ENCODE measurements at places on chromosomes 3 and 15. TPM values are rescaled to one million over a fixed set of nuclear protein-coding genes. Genes with fewer than 3 reads are reported as not detected.

Gene C15orf62
- 0.76 TPM for total RNA-seq

GRCh38 chr3:72115307-72115706, 330.4 kb upstream of the PROK2 start:
- H3K36me3 ChIP-seq: no peaks in the 10 kb centered on the region
- peaks cover 14% of the 10 kb centered on the region for H3K27me3 ChIP-seq
- DNase-seq: no peak
- no peak overlapping the region for H3K27ac ChIP-seq

DNA sequence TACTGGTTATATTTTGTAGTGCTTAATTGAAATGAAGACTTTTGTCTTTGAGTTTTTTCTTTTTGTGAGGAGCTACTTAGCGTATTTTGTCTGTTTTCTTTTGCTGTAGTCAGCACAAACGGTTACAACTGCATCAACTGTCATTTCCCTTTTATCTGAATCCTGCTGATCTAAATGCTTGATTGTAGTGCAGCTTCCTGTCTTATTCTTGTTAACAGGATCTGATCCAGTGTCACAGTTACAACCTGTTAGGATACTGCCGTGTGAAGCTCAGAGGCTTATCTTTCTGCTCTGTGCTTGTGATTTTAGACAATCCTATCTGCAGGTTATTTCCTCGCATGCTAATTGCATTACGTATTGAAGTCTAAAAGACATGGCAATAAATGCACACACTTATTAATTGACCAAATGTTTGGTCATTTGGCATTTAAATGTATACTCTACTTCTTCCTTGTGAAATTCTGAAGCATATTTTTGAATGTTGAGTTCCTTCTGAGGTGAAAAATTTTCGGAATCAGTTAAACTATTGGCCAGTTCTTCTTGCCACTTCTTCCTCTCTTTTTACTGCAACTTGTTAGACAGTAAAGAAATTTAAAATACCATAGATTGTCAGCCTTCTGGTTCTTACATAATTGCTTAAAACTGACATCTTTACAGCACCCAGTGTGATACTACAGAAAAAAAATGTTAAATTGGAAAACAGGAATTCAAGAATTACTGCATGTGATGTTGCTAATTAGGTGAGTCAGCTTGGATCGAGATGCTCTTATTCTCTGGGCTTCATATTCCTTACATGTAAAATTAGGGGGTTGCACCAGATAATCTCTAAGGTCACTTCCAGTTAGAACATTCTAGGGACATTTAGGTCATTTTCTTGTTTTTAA, 168.2 kb downstream of the MBNL1 start:
- peaks cover 69% of the 10 kb centered on the region for H3K36me3 ChIP-seq
- peaks cover 38% of the 10 kb centered on the region for H3K4me1 ChIP-seq
- H3K4me3 ChIP-seq: no peak overlapping the region
- DNase-seq: no peak

Gene MOBP
- 0.14 TPM for total RNA-seq

DNA sequence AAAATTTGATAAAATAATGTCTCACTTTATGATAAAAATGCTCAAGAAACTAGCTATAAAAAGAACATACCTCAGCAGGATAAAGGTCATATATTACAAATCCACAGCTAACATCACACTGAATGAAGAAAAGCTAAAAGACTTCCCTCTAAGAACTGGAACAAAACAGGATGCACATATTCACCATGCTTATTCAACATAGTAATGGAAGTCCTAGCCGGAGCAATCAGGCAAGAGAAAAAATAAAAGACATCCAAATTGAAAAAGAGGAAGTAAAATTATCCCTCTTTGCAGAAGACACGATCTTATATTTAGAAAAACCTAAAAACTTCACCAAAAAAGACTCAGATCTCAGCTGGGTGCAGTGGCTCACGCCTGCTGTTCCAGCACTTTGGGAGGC, 34.0 kb downstream of the SENP7 start:
- H3K4me3 ChIP-seq: no peak overlapping the region
- no peak for DNase-seq
- H3K27me3 ChIP-seq: no peaks in the 10 kb centered on the region
- H3K36me3 ChIP-seq: peaks cover 70% of the 10 kb centered on the region

GRCh38 chr3:50189274-50189673, 2.1 kb upstream of the GNAT1 start:
- H3K4me3 ChIP-seq: no peak overlapping the region
- H3K27ac ChIP-seq: no peak overlapping the region
- peaks cover 2% of the 10 kb centered on the region for H3K4me1 ChIP-seq
- no peaks in the 10 kb centered on the region for H3K36me3 ChIP-seq
- H3K27me3 ChIP-seq: peaks cover 6% of the 10 kb centered on the region

- peaks cover 59% of the 10 kb centered on the region for H3K4me1 ChIP-seq
- DNase-seq: no peak
- no peak overlapping the region for H3K27ac ChIP-seq
Observed at GRCh38 chr3:156819842-156820691, 6.1 kb upstream of the LEKR1 start.

GRCh38 chr3:32278714-32279113, 40.2 kb downstream of the CMTM8 start:
- peaks cover 1% of the 10 kb centered on the region for H3K27me3 ChIP-seq
- H3K27ac ChIP-seq: no peak overlapping the region
- no peak for DNase-seq
- no peaks in the 10 kb centered on the region for H3K36me3 ChIP-seq
- no peak overlapping the region for H3K4me3 ChIP-seq
- H3K4me1 ChIP-seq: no peaks in the 10 kb centered on the region

DNA sequence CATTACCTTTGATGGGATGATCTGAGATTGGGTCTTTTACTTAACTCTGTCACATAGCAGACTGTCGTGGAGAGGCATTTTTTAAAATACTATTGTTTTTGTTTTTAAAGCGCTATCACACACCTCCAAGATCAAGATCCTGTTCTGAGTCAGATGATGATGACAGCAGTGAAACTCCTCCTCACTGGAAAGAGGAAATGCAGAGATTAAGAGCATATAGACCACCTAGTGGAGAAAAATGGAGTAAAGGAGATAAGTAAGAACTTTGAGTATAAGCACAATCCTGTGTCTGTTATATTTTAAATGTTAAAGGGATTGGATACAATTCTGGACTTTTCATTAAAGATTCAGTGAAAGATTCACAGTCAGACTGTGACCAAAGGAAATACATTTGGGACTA, 18.4 kb upstream of the ZBTB47 start:
- H3K27ac ChIP-seq: no peak overlapping the region
- no peak for DNase-seq
- H3K27me3 ChIP-seq: no peaks in the 10 kb centered on the region
- H3K36me3 ChIP-seq: peaks cover 48% of the 10 kb centered on the region

DNA sequence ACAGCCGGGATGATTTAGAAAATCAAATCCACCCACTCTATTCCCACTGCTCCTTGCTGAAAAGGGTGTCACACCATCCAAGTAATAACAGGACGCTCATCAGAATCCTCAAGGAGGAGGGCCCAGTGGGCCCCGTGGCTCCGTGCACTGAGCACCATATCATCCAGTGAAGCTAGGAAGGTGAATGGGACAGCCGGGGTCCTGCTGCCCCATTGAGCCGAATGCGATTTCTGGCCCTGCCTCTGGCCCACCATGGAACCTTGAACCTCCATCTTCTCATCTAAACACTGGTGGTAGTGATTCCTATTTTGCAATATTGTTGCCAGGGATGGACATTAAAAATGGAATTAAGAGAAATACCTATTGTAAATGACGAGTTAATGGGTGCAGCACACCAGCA, 99.1 kb upstream of the SLC6A11 start:
- H3K36me3 ChIP-seq: no peaks in the 10 kb centered on the region
- H3K4me3 ChIP-seq: no peak overlapping the region
- H3K27ac ChIP-seq: no peak overlapping the region
- no peak for DNase-seq
- H3K27me3 ChIP-seq: no peaks in the 10 kb centered on the region
- no peaks in the 10 kb centered on the region for H3K4me1 ChIP-seq

Gene ERC2
- total RNA-seq: 0.09 TPM

- H3K27me3 ChIP-seq: peaks cover 11% of the 10 kb centered on the region
- H3K4me3 ChIP-seq: no peak overlapping the region
- H3K36me3 ChIP-seq: no peaks in the 10 kb centered on the region
Observed at GRCh38 chr3:133268726-133269134, 131.1 kb upstream of the BFSP2 start.

DNA sequence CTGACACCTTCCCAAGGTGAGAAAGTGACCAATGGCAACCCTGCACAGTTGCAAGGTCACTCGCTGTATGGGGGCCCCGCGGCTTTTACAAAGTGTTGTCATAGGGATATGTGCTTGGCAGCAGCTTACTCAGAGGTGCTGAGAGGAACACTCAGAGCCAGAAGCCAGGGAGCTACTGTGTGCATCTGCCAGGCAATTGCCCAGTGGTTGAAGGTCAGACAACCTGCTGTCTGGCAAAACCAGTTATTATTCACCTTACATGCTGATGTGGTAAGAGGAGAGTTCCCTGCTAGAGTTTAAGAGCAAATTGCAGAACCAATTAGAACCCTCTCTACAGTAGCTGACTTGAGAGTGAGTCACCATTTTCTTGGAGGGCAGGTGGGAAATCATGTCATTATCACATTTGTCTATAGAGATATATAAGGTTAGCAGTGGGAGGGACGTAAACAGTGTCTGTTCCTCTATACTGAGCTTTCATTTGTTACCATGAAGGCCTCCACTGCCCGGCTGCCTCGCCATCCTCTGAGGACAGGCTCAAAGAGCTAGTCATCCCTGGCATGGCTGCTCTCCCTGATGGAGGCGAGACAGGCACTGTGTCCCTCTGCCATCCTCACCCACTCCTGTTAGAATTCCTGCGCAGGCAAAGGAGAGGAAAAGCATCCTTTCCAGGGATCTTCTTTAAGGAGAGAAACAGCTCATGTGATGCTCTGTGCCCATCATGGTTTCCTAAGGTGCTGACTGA, 274.4 kb downstream of the PLCL2 start:
- peaks cover 44% of the 10 kb centered on the region for H3K36me3 ChIP-seq
- H3K27ac ChIP-seq: no peak overlapping the region
- H3K4me1 ChIP-seq: peaks cover 23% of the 10 kb centered on the region

GRCh38 chr15:40582726-40583246, 11.3 kb upstream of the KNL1 start:
- no peak overlapping the region for H3K27ac ChIP-seq
- H3K4me1 ChIP-seq: peaks cover 4% of the 10 kb centered on the region
- no peak overlapping the region for H3K4me3 ChIP-seq
- peaks cover 2% of the 10 kb centered on the region for H3K27me3 ChIP-seq
- no peak for DNase-seq

- no peaks in the 10 kb centered on the region for H3K4me1 ChIP-seq
- H3K4me3 ChIP-seq: no peak overlapping the region
Observed at GRCh38 chr3:139440639-139441556, 35.4 kb downstream of the RBP2 start.

DNA sequence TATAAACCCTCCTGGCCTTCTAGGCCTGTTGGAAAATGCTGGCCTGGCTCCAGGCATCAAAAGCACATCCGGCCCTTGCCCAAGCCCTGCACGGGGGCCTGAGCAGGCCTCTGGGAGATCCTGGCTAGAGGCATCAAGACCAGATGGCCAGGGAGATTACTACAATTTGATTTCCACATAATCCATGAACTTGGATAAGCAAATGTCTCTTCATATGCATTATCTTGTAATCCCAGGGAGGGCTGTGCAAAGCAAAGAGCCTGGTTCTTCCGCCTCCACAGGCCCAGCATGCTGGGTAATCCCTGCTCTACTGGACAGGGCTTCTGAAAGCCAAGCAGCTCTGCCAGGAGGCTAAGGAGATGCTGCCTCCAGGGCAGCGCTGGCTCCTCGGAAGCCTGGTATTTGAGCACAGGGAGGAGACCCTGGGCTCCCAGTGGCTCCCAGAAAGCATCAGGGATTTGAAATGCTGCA, 18.2 kb downstream of the MRPL46 start:
- peaks cover 4% of the 10 kb centered on the region for H3K4me1 ChIP-seq
- peaks cover 8% of the 10 kb centered on the region for H3K27me3 ChIP-seq
- DNase-seq: no peak

Gene CLRN1
- not detected for total RNA-seq

Gene KLHL40
- total RNA-seq: not detected

Gene GOLGA8R
- 3.0 TPM for total RNA-seq

GRCh38 chr3:123936400-123936799, 24.6 kb downstream of the CCDC14 start:
- H3K36me3 ChIP-seq: peaks cover 50% of the 10 kb centered on the region
- no peak overlapping the region for H3K4me3 ChIP-seq
- no peaks in the 10 kb centered on the region for H3K4me1 ChIP-seq
- no peaks in the 10 kb centered on the region for H3K27me3 ChIP-seq

Gene FSIP1
- total RNA-seq: 0.16 TPM

- no peak for DNase-seq
- H3K27me3 ChIP-seq: peaks cover 3% of the 10 kb centered on the region
- H3K27ac ChIP-seq: no peak overlapping the region
Observed at GRCh38 chr15:43275740-43276562, 9.2 kb upstream of the TGM5 start.

Gene PAK6
- 0.27 TPM for total RNA-seq

- DNase-seq: no peak
- no peak overlapping the region for H3K4me3 ChIP-seq
- H3K27me3 ChIP-seq: peaks cover 36% of the 10 kb centered on the region
- H3K4me1 ChIP-seq: peaks cover 54% of the 10 kb centered on the region
- H3K36me3 ChIP-seq: peaks cover 9% of the 10 kb centered on the region
Observed at GRCh38 chr3:46096781-46097180, 69.5 kb upstream of the XCR1 start.

DNA sequence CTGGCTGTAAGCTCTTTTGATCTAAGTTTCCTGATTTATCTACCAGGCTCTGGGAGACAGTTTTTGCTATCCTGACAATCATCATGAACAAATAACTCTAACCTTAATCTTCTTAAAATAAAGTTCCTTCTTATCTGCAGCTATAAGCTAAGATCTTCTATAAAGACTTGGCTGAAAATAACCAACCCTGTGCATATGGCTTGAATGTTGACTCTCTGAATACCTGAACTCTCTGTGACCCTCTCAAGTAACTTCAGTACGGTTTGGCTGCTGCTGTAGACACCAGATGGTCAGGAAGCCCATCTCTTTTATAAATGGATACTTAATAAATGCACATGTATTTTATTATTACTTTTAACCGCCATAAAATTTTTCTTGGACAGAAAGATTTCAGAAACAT, 412.4 kb upstream of the CBLB start:
- no peak overlapping the region for H3K4me3 ChIP-seq
- peaks cover 6% of the 10 kb centered on the region for H3K36me3 ChIP-seq
- no peak for DNase-seq

- H3K4me1 ChIP-seq: no peaks in the 10 kb centered on the region
- no peaks in the 10 kb centered on the region for H3K36me3 ChIP-seq
- no peak overlapping the region for H3K27ac ChIP-seq
- peaks cover 29% of the 10 kb centered on the region for H3K27me3 ChIP-seq
- DNase-seq: no peak
- no peak overlapping the region for H3K4me3 ChIP-seq
Observed at GRCh38 chr15:70726753-70727152, 36.6 kb downstream of the UACA start.

Data from activated T-helper 2 cell treated with anti-CD3 and anti-CD28 coated beads, Interferon-gamma antibody, Interleukin-2, Interleukin-4, amounts not matched to agents 10 μg/mL and 5 μg/mL and 100 μg/mL, durations not matched to agents 14 hours and 24 hours and 36 hours (primary cell).